ENCODE measurements at places on chromosomes 11 and 22.

GRCh38 chr22:33932997-33933396 is 12.7 kb upstream of the LARGE1 start:
- no peak for DNase-seq

DNA sequence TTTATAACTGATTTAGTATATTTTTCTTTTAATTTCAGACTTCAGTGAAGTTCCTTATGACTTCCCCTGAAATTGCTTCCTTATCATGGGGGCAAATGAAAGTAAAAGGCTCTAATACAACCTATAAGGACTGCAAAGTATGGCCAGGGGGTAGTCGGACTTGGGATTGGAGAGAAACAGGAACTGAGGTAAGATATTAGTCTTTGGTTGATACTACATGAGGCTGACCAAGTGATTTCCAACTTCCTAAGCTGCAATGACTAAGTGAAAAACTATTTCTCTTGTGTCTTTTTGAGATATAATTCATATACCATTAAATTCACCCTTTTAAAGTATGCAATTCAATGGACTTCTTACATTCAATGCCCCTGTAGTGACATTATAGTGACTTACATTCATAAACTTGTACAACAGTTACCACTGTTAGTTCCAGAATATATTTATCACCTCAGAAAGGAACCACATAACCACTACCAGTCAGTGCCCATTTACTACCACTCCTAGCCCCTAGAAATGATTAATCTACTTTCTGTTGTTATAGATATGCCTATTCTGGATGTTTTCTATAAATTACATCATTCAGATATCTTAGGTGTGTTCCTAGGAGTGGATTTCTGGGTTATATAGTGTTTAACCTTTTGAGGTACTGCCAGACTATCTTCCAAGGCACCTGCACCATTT is 21.6 kb downstream of the AAMDC start:
- DNase-seq, result no peak

GRCh38 chr22:27130906-27131305 is 473.5 kb downstream of the MIAT start:
- no peak for DNase-seq

GRCh38 chr11:15673408-15673831 is 558.7 kb downstream of the INSC start:
- no peak for DNase-seq

DNA sequence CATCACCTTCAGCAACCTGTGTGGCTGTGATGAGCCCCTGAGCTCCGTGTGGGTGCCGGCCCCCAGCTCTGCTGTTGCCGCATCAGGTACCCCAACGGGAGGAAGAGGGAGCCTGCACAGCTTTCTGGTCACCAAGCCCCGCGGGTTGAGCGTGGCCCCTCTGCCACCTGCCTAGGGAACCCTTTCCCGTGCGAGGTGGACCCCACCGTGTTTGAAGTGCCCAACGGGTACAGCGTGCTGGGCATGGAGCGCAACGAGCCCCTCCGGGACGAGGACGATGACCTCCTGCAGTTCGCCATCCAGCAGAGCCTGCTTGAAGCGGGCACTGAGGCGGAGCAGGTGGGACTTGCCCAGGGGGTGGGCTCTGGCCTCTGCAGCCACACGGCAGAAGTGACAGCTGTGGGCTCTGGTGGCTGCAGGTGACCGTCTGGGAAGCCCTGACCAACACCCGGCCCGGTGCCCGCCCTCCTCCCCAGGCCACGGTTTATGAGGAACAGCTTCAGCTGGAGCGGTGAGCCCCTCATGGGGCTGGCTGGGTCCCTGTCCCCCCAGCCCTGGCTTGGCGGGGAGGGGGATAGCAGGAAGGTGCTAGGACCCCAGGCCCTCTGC is 1.9 kb upstream of the SSH3 start:
- DNase-seq, result no peak

DNA sequence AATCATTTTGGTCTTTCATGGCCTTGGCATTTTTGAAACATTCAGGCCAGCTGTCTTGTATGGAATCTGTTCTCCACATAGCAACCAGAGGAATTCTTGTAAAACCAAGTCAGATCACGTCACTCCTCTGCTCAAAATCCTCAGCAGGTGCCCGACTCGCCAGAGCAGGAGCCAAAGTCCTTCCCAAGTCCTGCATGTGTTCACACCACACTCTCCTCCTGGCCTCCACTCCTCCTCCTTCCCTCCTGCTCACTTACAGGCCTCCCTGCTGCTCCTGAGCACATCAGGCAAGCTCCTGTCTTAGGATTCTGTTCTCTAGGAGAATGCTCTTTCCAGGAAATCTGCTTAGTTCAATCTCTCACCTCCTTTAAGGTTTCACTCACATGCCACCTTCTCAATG is 6.9 kb upstream of the PSMC3 start:
- DNase-seq, result no peak

- no peak for DNase-seq
These were observed 326.9 kb downstream of the TBC1D22A start for GRCh38 chr22:47089374-47089773.

- no peak for DNase-seq
These were observed 30.0 kb upstream of the TCF20 start for GRCh38 chr22:42300259-42301076.

DNA sequence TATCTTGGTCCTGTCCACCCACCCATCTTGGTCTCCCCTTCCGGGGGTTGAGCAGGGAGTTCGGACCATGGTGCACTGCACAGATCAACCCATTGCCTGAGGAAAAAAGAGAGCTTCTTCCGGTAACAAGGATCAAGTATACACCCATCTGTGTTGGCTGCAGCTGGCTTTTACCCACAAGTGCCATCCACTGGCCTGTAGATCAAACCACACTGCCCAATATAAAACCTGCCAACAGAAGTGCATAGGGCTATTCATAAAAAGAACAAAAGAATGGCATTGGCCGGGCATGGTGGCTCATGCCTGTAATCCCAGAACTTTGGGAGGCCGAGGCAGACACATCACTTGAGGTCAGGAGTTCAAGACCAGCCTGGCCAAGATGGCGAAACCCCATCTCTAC is 94.5 kb downstream of the ZC3H12C start:
- DNase-seq, result no peak

GRCh38 chr11:112962579-112963367 is 1.6 kb downstream of the NCAM1 start:
- DNase-seq, result peak; percentile 47

- DNase-seq, result no peak
These were observed 22.5 kb downstream of the CLPB start for GRCh38 chr11:72411623-72412419.

GRCh38 chr22:41857155-41857859 is 24.4 kb downstream of the SREBF2 start:
- no peak for DNase-seq

DNA sequence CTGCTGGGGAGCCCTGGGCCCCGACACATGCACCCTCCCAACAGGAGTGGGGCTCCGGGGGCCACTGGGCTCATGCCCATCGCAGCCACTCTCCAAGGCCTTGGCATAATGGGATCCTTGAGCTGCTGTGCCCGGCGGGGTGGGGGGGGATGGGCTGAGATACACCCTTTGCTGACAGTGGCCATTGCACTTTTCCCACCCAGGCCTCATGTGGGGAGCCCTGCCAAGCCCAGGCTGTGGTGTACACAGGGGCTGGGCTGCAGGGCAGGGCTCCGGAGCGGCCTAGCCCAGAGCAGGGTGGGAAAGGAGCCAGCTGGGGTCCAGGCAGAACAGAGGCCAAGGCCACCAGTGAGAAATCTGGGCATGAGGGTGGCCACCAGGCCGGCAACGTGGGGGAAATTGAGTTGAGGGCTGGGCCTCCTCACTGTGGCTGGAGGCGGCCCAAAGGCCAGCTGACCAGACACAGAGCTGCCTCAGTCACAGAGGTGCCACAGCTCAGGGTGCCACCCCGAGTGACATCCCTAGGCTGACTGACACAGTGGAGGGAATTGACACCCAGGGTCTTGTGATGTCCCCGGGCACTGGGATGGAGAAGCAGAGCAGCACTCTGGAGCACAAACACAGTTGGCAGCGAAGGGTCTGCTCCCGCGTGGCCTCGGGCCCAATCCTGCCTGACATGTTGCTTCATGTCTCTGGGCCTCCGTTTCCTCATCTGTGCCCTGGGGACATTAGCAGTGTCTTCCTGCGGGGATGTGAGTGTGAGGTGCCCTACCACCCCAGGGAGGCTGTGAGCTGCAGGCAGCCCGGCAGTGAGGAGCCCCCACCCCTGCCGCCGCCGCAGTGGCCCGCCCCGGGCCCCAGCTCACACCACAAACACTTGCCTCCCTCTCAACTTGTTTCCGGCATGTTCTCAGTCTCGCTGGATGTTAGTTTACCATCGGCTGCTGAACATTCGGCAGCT is 30.4 kb downstream of the RTN4R start:
- no peak for DNase-seq

- DNase-seq, result no peak
These were observed 80.1 kb downstream of the ADAMTS15 start for GRCh38 chr11:130528298-130529261.

DNA sequence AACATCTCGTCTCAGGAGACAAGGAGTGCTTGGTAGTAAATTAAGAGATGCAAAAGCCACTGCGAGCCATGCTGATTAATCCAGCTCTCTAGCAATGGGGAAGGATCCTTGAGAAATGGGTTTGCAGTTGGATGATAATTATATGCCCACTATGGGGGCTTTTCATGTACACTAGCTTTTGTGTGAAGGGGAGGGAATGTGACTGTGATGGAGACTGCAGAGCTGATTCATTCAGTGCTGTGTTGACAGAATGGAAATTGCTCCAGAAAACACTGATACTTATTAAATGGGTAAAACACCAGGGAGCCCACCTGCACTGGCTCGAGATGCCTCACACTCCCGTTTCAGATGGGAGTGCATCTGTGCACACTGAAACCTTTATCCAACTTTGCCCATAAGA is 37.0 kb upstream of the KIRREL3 start:
- DNase-seq, result no peak

GRCh38 chr11:45573728-45574127 is 91.7 kb downstream of the CHST1 start:
- DNase-seq, result no peak

GRCh38 chr11:8531312-8531711 is 62.7 kb downstream of the STK33 start:
- DNase-seq, result no peak

DNA sequence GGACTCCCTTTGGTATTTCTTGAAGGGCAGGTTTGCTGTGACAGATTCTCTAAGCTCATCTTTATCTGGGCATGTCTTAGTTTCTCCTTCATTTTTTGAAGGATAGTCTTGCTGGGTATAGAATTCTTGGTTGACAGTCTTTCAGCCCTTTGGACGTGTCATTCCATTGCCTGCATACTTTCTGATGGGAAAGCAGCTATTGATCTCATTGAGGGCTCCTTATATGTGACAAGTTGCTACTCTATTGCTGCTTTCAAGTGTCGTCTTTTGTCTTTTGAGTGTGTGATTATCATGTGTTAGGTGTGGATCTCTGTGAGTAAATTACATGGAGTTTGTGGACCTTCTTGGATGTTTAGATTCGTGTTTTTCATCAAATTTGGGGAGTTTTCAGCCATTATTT is 21.9 kb downstream of the IGHMBP2 start:
- no peak for DNase-seq

DNA sequence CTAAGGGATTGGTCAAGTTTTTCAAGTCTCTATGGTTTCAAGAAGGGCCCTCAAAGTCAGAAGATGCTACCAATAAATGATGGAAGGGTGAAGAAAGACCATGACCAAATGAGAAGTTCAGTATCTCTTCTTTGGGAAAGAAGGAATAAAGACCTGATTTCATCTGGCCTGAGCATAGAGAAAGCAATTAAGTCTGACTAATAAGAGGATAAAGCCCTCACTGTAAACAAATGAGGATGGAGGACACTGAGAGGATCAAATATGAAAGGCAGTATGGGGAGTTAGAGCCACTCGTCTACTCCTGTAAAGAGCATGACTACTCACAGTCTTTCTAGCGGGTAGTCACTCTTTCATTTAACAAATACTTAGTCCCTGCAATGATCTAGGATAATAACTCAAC is 44.6 kb downstream of the FAM168A start:
- DNase-seq, result no peak

- DNase-seq, result no peak
These were observed 13.2 kb upstream of the OSBPL5 start for GRCh38 chr11:3178349-3178748.

- no peak for DNase-seq
These were observed 197.5 kb downstream of the LARGE1 start for GRCh38 chr22:33722816-33723215.

GRCh38 chr11:119065369-119065768 is 2.2 kb upstream of the VPS11 start:
- no peak for DNase-seq

DNA sequence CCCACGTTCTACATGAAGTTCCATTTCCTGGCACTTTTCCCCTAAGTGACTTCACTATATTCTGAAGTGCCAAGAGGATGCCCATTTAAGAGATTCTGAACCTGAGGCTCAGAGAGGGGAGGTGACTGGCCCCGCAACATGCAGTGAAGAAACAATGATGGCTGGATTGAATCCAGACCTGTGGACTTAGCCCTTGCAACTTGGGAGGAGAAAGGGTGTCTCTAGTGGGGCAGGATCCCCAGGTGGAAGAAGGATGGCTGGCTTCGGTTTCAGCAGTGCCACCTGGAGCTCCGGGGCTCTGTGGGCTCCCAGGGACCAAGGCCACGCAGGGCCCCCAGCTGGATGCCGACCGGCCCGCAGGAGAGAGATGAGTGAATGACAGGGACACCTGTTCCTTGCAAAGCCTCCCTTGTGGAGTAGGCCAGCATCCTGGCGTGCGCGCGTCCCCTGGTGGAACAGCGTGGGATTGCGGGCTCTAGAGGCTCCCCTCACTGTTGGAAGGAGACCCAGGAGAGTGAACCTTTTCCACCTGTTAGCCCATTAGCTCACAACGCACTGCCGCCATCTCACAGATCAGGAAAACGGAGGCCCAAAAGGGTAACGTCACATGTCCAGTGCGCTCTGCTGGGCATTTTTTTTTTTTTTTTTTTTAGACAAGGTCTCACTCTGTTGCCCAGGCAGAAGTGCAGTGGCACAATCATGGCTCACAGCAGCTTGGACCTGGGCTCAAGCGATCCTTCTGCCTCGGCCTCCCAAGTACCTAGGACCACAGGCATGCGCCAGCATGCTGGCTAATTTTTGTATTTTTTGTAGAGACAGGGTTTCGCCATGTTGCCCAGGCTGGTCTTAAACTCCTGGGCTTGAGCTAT is 104.7 kb downstream of the KIAA1671 start:
- DNase-seq, result no peak

DNA sequence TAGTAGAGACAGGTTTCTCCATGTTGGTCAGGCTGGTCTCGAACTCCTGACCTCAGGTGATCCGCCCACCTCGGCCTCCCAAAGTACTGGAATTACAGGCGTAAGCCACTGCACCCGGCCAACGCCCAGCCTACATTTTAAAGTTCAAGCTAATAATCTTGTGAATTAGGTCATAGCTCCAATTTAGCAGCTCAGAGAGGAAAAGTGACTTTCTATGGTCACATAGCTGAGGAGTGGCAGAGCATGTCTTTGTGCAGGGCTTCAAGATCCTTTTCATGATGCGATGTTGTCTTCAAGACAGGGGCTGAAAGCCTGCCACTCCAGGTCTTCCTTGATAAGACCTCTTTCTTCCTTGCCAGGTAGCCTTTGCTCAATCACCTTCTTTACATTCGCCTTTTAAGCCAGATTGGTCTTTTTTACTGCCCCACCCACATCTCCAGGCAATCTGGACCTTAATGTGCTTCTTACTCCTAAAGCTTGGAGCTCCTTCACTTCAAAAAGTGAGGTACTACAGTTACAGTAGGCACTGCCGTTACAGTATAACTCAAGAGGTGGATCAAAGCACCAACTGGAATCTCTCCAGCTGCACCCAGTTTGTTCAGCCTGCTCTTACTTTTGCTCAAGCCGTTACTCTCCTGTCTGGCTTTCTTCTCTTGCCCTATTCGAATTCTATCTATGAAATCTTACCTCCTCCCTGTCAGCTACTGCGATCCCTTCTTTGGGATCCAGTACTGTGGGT is 18.2 kb downstream of the YWHAH start:
- DNase-seq, result no peak
